ENCODE measurements at places on chromosomes 6 and 20.

- DNase-seq, result no peak
Measured at GRCh38 chr6:118397671-118398465, 150.2 kb upstream of the PLN start.

- no peak for DNase-seq
Measured at GRCh38 chr6:7631466-7631865, 41.5 kb downstream of the SNRNP48 start.

DNA sequence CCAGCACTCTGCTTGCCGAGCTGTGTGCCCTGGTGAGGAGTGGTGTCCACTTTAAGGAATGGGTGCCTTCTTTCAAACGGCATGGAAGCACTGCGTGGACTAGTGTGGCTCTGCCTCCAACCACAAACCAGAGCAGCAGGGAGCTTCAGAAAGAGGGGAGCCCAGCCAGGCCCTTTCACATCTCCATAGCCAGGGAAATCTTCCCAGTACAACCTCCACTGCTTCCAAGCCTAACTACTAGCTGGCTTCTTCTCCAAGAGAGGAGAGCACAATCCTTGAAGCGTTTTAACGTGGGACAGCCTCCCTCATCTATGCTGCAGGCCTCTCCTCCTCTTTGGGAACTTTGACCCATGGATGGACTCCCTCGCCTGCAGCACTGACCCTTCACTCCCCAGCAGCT is 26.7 kb downstream of the TNXB start:
- no peak for DNase-seq

DNA sequence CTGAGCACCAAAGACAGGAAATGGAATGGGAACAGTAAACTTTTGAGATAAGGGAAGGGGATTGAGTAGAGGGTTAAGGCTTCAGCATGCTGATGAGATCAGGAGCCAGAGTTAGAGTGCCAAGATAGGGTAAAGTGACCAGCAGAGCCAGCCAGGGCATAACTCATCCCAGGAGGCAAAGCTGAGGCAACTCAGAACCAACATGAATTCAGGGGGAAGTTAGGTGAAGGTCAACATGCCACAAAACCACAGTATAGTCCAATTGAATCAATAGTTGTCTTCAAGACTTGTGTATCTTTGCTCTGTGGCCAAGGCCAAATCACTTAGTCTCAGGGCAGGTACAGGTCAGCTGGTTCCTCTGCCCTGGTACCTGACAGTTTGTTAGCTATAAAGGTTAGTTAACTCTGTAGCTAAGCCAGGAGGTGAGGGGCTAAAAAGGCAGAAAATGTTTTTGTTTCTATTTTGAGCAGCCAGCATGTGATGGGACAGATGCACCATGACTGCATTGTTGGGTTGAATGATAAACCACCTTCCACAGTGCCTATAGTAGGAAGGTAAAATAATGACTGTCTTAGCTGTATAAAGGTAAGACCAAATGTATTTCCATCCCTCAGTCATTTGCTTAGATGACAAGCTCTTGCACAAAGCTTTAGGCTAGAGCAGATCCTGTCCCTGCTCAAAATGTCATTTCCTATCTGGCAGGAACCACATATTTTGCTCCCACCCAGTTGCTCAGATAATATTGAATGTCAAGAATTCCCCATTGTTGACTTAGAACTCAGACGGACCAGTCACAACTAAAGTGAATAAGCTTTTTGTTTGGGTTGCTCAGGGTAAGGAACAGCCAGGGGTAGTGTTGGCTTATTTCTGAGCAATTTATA is 15.8 kb downstream of the RNF8 start:
- DNase-seq, result no peak

- no peak for DNase-seq
Measured at GRCh38 chr6:66568271-66568670, 861.2 kb upstream of the EYS start.

GRCh38 chr6:156942266-156942665 is 165.1 kb downstream of the ARID1B start:
- DNase-seq, result no peak

DNA sequence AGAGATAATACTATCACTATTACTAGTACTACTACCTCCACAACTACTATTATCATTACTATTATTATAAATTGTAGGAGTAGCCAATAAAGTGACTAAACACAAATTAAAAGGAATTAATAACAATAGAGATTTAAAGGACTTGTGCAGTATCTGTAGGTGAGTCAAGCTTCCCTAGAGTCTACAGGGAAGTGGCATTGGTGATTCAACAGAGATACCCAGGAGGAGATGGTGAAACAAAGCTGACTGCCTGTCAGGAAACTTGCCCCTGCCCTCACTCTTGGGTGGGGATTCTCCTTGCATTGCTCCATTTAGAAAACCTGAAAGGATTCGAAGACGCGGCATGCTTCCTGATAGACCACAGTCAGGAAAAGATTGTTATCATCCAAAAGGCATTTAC is 23.3 kb upstream of the BCLAF1 start:
- no peak for DNase-seq

GRCh38 chr20:48541581-48542071 is 286.2 kb downstream of the PREX1 start:
- no peak for DNase-seq

- no peak for DNase-seq
Measured at GRCh38 chr6:140434761-140435160, 1060.3 kb upstream of the CITED2 start.

Measured in NCI-H446 treated with DMSO at 0.1 percent for 48 hours (cell line).